ENCODE measurements at places on chromosomes 4 and X.

DNA sequence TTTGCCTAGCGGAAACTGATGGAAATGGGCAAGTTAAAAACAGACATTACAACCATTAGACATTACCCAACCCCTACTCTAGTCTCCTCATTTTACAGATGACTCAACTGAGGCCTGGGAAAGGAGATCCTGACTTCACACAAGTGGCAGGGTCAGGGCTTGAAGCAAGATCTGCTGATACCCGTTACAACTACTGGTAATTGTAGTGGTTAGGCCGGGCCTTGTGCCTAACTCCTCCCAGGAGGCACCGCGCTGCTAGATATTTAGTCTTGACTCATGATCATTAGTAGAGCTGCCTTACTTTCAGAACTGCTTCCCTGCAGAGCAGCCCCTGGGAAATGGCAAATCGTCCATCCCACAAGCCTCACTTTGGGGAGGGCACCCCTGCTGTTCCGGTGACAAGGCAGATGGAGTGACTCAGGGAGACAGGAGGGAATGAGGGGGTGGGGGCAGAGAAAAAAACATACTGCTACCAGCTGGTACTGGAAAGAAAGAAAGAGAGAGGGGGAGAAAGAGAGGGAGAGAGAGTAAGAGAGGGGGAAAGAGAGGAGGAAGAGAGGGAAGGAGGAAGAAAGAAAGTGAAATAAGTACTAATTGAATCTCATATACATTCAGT lies 12.2 kb downstream of the ARHGEF6 start:
- no peak for DNase-seq

- no peak for DNase-seq
Measured at GRCh38 chr4:108188770-108189169, 20.0 kb upstream of the LEF1 start.

GRCh38 chr4:6487466-6487865 lies 15.1 kb upstream of the PPP2R2C start:
- no peak for DNase-seq

- no peak for DNase-seq
Measured at GRCh38 chr4:157204634-157205244, 15.8 kb upstream of the GRIA2 start.

DNA sequence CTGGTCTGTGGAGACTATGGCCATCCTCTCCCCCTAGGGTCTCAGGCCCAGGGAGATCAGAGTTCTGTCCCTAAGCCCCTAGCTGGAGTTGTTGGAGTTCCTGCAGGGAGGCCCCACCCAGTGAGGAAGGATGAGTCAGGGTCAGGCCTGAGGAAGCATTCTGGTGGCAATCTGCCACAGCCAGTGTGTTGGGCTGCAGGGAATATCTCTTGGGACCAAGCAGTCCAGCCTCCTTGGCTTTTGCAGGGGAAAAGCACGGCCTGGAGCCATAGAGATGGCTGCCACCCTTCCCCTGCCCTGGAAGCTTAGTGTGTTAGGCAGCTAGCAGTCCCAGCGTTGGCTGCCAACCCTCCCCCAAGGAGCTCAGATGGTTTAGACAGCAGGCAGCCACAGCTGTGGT lies 202.4 kb downstream of the RTL9 start:
- DNase-seq, result no peak

DNA sequence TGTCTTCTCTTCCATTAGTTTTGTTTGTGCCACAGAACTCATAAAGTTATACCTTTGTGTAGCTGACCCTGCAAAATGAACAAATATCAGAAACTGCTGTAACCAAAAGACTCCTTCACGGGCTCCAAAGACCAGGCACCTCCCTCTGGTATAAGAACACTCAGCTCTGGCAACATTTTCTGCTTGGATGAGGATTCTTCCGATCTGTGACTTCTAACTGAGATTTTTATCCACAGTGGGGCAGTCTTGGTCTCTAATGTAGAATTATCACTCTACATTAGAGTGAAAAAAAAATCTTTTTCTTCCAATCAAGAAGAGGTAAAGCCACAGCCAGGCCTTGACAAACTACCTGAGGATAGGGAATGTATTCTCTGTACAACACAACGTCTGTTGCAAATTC lies 38.5 kb upstream of the PRSS48 start:
- DNase-seq, result no peak

DNA sequence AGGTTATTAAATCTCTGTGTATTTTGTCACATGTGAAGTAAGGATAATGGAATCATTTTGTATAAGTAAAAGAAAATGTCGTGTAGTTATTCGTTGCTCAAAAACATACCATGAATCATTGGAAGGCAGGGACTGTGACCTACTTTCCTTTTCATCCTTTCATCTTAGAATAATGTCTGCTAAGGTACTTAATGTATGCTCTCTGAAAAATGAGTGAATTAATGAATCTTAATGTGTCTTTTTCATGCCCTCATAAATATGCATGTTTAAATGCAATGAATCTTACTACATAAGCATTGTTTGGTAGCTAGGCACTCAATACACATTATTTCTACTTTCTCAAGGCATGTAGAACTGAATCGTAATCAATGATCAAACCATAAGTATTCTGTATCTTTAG lies 343.9 kb downstream of the MAGEB5 start:
- no peak for DNase-seq

DNA sequence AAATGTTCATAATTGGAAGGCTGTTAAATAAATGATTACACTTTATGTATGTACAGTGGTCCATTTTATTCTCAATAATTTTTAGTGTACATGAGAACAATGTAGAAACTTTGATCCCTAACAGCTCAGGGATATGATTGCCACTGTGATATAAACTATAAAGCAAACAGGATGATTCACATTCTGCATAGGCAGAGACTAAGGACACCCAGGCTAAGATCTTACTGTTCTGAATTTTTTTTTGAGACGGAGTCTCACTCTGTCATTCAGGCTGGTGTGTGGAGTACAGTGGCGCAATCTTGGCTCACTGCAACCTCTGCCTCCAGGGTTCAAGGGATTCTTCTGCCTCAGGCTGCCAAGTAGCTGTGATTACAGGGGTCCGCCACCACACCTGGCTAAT lies 186.6 kb downstream of the PDGFC start:
- DNase-seq, result no peak

GRCh38 chrX:154734061-154734781 lies 16.7 kb downstream of the GAB3 start:
- DNase-seq, result no peak

- DNase-seq, result no peak
Measured at GRCh38 chrX:124211312-124211942, 121.0 kb upstream of the TEX13D start.

GRCh38 chrX:103540145-103540544 lies 20.9 kb upstream of the RAB40A start:
- DNase-seq, result no peak

- DNase-seq, result no peak
Measured at GRCh38 chr4:145337391-145337790, 144.3 kb upstream of the SMAD1 start.

DNA sequence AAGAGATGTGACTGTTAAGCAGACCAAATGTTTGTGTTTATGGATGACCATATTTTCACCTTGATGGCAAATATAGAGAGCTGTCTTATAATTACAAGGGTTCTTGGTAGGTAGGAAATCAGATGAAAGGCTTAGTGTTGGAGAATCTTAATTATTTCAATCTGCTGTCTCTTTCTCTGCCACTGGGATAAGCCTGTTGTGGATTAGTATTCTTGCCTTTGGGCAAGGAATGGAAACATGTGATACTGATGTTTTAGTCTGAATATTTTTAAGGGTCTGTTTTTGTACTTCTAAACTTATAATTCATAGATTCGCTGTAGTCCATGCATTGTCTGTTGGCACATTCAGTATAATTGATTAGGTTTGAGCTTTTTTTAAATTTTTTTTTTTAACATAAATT lies 23.7 kb upstream of the NUDT6 start:
- DNase-seq, result no peak

DNA sequence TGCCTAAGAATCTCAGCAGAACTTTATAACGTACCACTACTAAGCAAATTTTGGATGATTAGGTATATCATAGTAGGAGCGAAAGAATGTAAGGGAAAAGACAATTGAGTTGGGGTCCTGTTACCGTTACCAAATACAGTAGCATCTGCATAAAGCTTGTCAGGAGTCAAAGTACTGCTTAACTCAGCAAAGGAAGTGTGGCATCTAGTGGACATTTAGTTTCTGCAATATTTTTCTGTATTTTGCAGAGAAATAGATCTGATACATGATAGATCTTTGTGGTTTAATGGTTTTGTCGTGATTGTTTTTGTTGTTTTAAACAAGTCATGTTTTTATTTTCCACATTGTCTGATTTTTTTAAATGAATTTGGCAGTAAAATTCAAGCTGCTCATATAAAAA lies 81.0 kb upstream of the SMARCAD1 start:
- no peak for DNase-seq

GRCh38 chr4:153116291-153116680 lies 88.0 kb upstream of the TRIM2 start:
- no peak for DNase-seq

- DNase-seq, result no peak
Measured at GRCh38 chr4:10302096-10302495, 155.1 kb downstream of the ZNF518B start.

GRCh38 chr4:173448608-173449379 lies 49.9 kb upstream of the SCRG1 start:
- no peak for DNase-seq

GRCh38 chrX:20506739-20507138 lies 240.0 kb upstream of the RPS6KA3 start:
- no peak for DNase-seq

- DNase-seq, result no peak
Measured at GRCh38 chr4:10003666-10004065, 17.6 kb downstream of the SLC2A9 start.

DNA sequence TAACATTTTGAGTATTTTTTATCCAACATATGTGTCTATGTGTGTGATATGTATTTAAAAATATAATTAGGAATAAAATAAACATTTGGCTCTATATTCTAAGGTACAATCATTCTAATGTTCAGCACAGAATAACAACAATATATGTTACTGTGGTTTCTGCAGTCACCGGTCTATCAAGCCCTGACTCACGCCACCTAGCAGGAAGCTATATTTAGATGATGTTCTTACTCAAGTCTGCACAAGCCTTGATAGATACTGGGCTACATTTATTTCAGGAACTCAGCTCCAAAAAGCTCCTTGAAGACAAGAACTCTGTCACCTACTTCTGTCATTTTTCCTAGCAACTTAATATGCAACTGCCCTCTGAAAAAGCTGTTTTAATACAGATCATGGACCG lies 152.0 kb upstream of the FTHL17 start:
- DNase-seq, result no peak

GRCh38 chr4:57501720-57502119 lies 391.5 kb upstream of the IGFBP7 start:
- no peak for DNase-seq

GRCh38 chrX:119943185-119943988 lies at the start of gene NKAP:
Gene NKAP (minus strand): TSS chrX:119943751. CDS start chrX:119943605, 146 bp downstream.
- peak; percentile 72 for DNase-seq

GRCh38 chr4:140695483-140695882 lies 60.7 kb downstream of the TBC1D9 start:
- no peak for DNase-seq

GRCh38 chrX:19867411-19867732 lies 20.0 kb downstream of the SH3KBP1 start:
- DNase-seq, result no peak

DNA sequence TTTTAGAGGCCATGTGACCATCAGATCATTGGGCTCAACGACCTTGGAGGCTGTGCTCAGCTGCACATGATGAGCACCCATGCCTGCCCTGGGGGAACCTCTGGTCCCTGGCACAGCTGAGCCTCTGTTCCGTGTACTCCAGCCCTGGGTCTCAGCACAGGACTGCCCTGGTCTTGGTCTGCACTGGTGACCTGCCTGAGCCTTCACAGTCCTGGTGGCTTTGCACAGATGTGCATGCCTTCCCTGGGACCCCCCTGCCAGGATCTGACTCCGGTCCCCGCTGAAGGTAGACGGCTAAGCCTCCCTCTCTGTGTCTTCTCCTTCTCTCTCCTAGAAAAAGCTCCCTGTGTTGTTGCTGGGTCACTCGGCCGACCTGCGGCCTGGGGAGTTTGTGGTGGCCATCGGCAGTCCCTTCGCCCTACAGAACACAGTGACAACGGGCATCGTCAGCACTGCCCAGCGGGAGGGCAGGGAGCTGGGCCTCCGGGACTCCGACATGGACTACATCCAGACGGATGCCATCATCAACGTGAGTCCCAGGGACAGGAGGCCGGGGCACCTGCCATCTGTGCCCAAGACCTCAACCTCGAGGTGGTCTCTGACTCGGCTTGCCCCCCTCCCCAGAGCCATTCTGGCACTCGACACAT lies 21.6 kb downstream of the HTRA3 start:
- no peak for DNase-seq

- DNase-seq, result no peak
Measured at GRCh38 chr4:157270108-157270507, 49.6 kb downstream of the GRIA2 start.

DNA sequence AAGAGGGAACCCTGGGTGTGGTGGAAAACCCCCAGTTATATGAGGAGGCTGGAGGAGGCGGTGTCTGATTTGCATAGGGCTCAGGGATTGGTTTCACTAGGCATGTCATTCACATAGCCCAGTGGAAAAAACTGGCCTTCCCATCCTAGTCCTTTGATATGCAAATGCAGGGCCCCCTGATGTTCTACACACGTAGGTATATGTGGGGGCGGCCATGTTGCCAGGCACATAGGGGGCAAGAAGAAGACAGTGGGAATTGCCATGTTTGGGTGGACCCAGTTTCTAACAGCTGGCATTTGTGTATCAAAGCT lies 34.0 kb upstream of the ENPP6 start:
- no peak for DNase-seq

DNA sequence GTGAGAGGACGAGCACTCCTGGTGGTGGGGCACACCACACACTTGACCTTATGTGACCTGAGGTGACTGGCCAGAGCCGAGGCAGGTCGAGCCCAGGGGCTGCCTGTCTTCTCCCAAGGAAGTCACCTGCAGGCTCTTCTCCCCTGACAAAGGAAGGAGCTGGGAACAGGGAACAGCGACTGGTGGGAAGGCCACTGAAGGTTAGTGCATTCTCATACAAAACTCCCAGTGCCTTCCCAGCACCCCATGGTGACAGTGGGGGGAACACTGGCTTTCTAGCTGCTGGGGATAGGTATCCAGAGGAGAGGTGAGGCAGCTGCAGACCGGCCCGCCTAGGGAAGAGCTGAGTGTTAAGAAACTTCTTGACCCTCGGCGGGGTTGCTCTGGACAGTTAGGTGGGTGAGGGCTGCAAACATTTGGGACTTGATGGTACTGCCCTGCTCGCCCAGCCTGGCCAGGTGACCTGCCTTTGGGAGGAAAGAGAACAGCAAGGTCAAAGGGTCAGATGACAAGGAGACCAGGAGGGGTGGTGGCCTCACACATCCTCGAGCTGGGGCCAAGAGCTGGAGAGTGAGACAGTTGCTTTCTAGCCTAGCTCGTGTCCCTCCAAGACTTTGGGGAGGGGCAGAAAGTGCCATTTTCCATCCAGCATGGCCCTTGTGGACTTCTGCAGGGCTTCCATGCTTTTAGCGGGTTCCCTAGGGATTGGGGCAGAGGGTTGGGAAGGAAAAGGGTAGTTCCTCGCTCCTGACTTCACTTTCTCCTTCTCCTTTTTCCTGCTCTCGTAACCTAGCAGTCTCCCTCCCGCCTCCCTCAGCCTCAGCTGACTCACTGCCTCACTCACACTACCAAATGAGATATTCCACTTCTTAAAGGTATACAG lies 2.7 kb downstream of the NALF2 start:
- DNase-seq, result no peak

- no peak for DNase-seq
Measured at GRCh38 chrX:24301806-24302205, 12.1 kb downstream of the SUPT20HL2 start.

- no peak for DNase-seq
Measured at GRCh38 chr4:182212211-182212761, 30.9 kb upstream of the TENM3 start.

- no peak for DNase-seq
Measured at GRCh38 chr4:77220828-77221613, 64.0 kb downstream of the CCNG2 start.

GRCh38 chr4:119715490-119716445 lies 87.2 kb upstream of the PDE5A start:
- no peak for DNase-seq

All from activated CD4-positive, alpha-beta T cell treated with anti-CD3 and anti-CD28 coated beads, Interleukin-2, amount 50 U/mL, for 24 hours (primary cell).